Activated naive CD4-positive, alpha-beta T cell treated with Interleukin-2 at 50 U/mL for 16 hours (primary cell): ENCODE measurements at places on chromosomes 7 and 10.

- DNase-seq = no peak
Observed at GRCh38 chr10:70866424-70866823, 21.9 kb downstream of the PCBD1 start.

- no peak for DNase-seq
Observed at GRCh38 chr10:103510791-103511752, 17.6 kb downstream of the NEURL1 start.

- DNase-seq = no peak
Observed at GRCh38 chr7:64636386-64636785, 29.5 kb upstream of the ZNF107 start.

- DNase-seq = no peak
Observed at GRCh38 chr10:71290331-71290730, 28.7 kb upstream of the SLC29A3 start.

DNA sequence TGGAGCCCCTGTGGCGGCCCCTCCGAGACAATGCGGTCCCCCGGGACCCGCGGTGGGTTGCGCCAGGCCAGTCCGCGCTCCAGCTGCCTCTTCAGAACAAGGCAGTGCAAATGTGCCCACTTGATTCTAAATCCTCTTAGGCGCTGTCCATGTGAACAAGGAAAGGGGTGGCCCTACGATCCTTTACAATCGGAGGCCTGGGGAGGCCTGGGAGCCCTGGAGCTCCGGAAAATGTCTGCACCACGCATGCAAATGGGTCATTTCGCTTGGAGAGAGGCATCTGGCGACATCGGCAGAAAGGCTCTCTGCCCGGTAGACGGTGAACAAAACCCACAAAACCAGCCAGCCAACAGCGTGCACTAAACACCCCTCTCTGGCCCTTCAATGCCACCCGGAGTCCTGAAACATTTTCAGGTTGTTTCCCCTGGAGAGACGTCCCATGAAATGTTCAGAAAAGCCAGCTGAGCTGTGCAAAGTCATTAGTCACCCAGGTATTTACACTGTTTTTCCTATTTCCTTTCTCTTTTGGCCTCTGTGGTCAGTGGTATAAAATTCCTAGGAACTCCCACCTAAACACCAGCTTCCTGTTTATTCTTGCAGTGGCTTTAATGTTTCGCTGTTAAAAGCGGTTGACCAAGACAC lies 102.8 kb upstream of the ZNF438 start:
- peak; percentile 14 for DNase-seq
